GM13977 (cell line): ENCODE measurements at places on chromosomes 1 and 21.

DNA sequence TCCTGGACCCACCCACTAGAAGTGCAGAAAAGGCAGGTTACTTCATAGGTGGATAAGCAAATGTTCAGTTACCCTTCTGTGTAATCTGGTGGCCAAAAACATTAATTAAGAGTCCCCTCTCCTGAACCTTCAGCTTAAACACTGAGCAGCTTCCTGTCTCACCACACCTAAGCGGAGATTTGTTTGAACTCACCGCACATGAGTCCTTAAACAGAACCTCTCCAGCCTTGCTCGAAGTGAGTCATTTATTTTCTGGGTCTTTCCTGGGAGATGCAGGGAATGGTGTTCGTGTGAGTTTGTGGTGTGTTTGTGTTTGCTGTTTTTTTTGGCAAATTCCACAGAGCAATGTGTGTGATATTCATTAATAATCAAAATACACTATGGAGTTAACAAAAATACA, 7.6 kb upstream of the FNBP1L start:
- no peak for DNase-seq

GRCh38 chr1:170503665-170504064, 28.3 kb upstream of the GORAB start:
- DNase-seq, result no peak

DNA sequence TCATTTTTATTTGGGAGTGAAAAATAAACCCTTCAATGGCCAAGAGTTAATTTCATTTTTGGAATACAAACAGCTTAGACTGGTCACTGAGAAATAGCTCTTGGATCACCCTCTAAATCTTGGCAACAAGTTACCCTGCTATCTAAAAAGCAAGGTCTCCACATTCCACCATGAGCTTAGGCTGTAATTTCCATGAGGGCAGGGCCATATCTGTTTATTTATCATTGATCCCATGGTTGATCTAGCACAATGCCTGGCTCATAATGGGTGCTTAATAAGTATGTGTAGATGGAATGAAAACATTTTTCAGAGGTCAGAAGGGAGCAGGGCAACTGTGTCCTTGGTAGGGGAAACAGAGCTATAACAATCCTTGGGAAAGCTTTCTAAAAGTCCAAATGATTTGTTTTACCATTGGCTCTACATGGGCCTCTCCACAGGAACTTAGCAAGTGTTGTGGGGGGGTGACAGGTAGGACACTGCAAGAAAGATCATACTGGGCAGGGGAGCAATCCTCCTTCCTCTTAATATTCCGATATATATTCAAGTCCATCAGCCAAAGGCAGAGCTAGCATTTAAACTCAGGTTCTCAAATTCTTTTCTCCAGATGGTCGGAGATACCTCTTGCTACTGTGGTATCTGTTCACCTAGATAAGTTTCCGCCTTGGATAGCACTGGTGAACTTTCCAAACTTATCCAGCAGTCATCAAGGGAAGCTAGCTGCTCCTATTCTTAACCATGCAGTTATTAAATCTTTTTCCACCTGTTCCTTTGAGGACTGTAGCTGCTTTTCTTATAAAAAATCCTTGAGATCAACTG, 53.1 kb upstream of the PTCH2 start:
- no peak for DNase-seq

GRCh38 chr1:34824817-34825454, 32.1 kb downstream of the GJA4 start:
- DNase-seq, result no peak

DNA sequence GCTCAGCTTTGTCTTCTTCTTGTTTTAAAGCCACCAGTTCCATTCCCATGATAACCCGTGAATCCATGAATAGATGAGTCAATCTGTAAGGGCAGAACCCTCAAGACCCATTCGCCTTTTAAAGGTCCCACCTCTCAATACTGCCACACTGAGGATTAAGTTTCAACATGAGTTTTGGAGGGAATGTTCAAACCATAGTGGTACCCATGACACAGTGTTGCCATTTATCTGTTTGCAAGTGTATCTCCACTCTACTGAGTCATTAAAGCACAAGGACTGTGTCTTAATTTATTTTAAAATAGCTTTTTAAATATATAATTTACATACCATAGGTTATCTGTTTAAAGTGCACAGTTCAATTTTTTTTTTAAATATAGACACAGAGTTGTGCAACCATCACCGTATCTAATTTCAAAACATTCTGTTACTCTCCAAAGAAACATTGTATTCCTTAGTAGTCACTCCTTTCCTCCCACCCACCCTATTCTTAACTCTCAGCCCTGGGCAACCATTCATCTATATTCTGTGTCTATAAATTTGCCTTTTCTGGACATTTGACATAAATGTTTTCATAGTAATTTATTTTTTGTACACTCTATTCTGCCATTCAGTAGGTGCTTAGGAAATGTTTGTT, 4.8 kb upstream of the IL24 start:
- DNase-seq, result no peak

DNA sequence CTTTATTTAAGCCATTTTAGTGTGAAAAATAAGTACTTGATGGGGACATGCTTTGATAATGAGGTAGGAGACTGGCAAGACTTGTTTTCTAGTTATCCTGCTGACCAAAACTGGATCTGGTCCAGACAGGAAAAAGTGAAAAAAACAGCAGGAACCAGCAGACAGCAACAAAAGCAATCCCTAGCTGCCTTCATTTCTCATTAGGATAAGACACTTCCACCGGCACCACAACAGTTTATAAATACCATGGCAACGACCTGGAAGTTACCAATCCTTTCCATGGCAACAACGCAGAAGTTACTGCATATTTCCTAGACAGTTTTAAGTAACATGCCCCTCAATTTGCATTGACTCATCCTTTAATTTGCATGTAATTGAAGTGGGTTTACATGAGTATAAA, 993.8 kb upstream of the NCAM2 start:
- DNase-seq, result no peak

- DNase-seq, result no peak
Measured at GRCh38 chr1:28010969-28011368, 51.2 kb downstream of the XKR8 start.

- peak; percentile 38 for DNase-seq
Measured at GRCh38 chr1:243946946-243947345, 96.9 kb upstream of the AKT3 start.

- DNase-seq, result no peak
Measured at GRCh38 chr21:35281956-35282355, 232.9 kb upstream of the RUNX1 start.

DNA sequence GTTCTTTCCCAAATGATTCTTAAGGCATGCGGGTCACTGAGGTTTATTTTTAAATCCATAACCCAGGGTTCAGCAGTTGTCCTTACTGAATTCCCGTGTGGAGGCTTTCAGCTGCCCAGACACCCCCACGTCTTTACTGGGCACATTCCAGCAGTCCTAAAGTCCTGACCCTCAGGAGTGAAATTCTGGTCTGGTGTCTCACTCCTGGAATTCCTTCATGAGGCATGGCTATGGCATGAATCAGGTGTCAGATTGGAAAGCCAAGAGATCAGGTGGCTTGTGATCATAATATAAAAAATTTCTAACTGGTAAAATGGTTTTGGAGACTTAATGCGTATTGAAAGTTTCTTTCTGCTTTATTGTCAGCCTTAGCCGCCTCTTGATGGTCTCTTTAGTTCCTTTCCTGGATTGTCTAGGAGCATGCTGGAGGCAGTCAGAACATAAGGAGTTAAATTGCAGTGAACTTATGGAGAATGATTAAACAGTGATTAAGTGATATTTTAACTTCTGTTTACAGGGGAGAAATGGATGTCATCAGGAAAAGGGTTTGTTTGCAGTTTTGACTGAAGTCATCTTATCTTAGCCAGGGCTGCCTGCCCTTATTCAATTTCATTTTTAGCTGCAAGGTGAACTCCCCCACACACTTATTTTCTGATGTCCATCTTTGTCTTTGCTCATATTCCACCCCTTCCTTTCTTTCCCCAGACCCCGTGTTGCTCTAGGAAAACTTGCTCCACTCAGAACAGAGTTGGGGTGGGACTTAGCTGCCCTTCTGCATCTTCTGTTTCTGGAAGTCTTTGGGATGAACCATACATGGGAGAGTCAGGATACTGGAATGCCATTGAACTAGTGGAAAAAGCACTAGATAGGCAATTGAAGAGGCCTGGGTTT, 25.7 kb upstream of the MACF1 start:
- DNase-seq, result no peak

DNA sequence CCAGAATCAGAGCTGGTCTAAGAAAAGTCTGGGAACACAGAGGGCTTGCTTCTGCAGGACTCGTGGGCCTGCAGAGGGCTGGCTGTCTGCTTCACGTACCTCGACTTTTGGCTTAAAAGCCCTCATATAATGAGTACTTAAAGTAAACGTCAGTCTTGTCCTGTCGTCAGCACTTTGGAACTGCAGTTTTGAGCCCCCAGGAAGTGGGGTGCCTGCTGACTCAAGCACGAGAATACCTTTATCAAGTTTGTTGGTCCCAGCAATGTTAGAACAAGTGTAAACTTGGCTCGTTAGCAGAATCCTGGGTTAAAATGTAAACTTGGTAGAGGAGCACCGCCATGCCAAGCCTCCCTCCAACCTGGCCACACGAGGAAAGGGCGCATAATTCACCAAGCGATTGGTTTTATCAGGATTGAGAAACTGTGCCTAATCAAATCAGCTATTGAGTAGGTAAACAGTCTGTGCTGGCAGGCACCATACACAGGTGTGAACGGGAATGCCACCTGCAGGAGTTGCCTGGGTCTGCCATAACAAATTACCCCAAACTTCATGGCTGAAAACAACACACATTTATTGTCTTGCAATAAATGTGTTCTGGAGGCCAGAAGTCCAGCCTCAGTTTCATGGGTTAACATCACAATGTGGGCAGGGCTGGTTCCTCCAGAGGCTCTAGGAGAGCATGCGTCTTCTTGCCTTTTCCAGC, 45.0 kb upstream of the FHAD1 start:
- no peak for DNase-seq

DNA sequence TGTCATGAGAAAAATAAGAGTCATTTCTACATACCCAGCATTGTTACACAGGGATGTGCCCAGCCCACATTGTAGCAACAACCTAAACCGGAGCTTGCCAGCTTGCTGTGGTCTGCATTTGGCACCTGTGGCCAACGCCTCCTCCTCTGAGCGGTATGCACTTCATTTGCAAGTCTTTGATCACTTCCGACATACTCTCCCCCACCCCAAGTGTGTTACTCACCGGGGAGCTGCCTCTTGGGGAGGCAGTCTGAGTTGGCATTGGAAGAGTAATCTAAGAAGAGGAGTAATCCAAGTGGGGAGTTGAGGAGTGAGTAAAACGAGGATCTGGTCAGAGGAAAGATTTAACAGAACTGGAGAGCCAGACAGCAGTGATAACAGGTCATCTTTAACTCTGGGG, 3.8 kb downstream of the BCL9 start:
- DNase-seq, result no peak

DNA sequence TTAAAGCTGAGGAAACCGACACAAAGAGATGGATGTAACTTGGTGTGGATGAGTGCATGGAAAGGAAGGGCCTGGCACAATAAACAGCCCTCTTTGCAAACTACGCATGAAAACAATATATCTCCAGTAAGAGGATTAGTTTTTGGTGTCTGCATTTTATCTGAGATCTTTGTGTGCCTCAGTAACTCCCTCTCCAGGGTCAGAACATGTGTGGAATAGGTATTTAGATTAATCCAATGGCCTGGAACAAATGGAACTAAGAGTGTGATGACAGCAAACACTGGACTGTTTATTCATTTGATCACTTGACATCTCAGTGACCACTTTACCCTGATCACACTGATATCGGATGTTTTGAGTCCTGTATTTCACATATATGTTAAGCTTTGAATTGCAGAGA, 45.3 kb downstream of the AKNAD1 start:
- no peak for DNase-seq

DNA sequence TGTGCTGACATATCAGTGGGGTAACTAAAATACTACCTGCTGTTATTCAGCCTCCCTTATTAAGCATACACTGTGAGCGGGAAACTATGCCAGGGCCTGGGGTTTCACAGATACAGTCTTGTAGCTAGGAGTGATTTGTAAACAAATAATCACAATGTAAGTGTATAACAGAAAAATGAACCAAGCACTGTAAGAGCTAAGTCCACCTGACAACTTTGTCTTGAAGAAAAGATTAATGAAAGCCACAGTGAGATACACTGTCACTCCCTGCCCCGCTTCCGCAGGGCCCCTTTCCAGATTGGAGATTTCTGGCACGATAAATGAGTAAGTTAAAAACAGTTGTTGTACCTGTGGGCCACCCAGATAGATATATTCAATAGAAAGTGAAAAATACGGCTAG, 4.8 kb downstream of the RCAN3 start:
- no peak for DNase-seq
